ENCODE measurements at places on chromosomes 7 and 10. TPM values are rescaled to one million over a fixed set of nuclear protein-coding genes. Genes with fewer than 3 reads are reported as not detected.
A peak's percentile ranks its signal among the peaks of the same experiment; 100 is the strongest.

LBX1 gene
- total RNA-seq, result not detected

- DNase-seq, result no peak
Observed at GRCh38 chr10:84478151-84478550, 149.8 kb downstream of the CCSER2 start.

LIPM gene
- not detected for total RNA-seq

GRCh38 chr10:124697443-124697836 lies 46.7 kb downstream of the FAM53B start:
- no peak for DNase-seq

SLC13A1 gene
- total RNA-seq, result 0.05 TPM

DNA sequence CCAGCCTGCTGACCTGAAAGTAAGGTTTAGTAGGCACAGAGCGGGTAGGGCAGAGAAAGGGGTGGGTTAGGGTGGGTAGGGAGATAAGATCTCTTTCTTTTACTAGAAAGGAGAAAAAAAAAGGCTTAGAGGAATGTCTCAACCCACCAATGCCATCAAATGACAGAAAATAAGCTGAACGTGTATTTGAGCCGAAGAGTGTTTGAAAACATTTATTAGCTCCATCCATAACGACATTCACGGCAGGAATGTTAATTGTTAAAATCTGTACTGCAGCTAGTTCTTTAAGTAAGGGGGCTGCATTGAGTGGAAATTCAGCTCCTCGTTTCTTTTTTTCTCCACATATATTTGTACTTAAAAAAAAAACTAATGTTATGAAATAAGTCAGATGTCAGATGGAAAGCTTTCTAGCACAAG lies 63.7 kb upstream of the ARID5B start:
- DNase-seq, result no peak

GRCh38 chr7:151590071-151590849 lies 70.6 kb upstream of the RHEB start:
- DNase-seq, result no peak

- DNase-seq, result peak; percentile 34
Observed at GRCh38 chr10:124539935-124540641, 78.5 kb downstream of the LHPP start.

SUGCT gene
- total RNA-seq, result 0.93 TPM

PNLIPRP3 gene
- not detected for total RNA-seq

COL1A2 gene
- 10.2 TPM for total RNA-seq

DNA sequence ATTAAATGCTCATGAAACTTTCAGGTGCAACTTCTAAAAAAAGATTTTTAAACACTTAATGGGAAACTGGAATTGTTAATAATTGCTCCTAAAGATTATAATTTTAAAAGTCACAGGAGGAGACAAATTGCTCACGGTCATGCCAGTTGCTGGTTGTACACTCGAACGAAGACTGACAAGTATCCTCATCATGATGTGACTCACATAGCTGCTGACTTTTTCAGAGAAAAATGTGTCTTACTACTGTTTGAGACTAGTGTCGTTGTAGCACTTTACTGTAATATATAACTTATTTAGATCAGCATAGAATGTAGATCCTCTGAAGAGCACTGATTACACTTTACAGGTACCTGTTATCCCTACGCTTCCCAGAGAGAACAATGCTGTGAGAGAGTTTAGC lies 79.3 kb downstream of the ITGB8 start:
- no peak for DNase-seq
